ENCODE measurements at places on chromosomes 3 and 15.

DNA sequence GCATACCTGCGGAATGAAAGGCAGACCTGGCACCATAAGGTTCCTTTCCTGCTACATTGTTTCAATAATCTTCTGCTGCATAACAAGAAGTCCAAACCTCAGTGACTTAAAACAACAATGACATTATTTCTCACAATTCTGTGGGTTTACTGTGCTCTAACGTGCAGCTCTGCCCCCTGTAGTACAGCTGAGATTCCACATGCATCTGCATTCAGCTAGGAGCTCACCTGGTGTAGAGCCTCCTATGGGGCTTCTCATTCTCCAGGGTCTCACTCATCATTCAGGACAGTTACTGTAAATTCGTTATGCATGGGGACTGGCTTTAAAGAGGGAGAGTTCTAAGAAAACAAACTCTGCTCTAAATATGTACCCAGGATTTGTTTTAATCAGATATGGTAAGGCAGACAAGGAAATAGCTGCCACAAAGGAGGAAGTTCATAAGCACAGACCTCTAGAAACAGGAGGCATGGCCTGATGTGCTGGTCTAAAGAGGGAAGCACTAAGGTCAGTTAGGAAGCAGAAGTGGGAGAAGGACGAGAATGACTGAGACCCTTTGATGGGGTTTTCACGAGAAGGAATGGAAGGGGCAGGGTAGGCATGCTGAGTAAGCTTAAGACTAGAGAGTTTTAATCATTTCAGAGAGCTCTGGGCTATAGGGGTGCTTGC is 347.0 kb downstream of the NEK10 start:
- no peak for DNase-seq

GRCh38 chr3:120567370-120568201 is 28.6 kb upstream of the NDUFB4 start:
- no peak for DNase-seq

GRCh38 chr3:99997293-99997692 is 117.0 kb downstream of the FILIP1L start:
- DNase-seq, result no peak

- no peak for DNase-seq
Measured at GRCh38 chr3:84008623-84009022, 950.2 kb upstream of the CADM2 start.

GRCh38 chr3:39322936-39323335 is 6.6 kb upstream of the CCR8 start:
- no peak for DNase-seq

- DNase-seq, result no peak
Measured at GRCh38 chr15:68934341-68934740, 4.0 kb downstream of the SPESP1 start.

DNA sequence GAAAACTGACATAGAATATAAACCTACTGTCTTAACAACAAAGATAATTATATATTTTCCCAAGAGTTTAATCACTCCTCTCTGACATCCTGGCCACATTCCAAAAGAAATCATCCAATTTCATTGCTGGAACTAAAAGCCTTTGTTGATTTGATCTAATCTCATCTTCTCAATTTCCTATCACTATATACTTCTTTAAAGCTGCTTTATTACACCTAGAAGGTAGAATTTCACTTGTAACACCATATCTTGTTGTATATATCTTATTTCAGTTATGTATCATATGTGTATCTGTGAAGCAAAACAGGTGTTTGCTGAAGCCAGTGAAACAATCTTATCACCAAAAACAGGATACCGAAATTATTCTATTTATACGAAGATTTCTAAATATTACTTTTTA is 740.2 kb downstream of the ROBO1 start:
- DNase-seq, result no peak

GRCh38 chr3:50304601-50305000 is 1.2 kb upstream of the HYAL1 start:
- DNase-seq, result no peak

DNA sequence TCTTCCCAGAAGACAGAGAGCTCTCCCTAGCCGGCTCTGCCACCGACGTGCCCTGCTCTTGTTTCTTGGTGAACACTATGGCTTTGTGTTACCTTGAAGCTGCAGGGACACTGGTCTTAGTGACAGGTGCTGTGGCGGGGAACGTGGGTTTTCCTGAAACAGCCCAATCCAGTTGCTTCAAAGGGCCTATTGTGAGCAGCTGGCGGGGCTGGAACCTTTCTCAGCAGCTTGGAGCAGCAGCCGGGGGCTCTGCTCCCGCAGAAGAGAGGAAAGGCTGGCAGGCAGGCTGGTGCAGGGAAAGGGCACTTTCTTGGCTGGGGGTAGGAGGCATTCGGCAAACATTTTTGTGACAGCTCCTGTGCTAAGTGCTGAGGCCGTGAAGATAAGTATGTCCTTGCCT is 12.8 kb downstream of the MYZAP start:
- no peak for DNase-seq

DNA sequence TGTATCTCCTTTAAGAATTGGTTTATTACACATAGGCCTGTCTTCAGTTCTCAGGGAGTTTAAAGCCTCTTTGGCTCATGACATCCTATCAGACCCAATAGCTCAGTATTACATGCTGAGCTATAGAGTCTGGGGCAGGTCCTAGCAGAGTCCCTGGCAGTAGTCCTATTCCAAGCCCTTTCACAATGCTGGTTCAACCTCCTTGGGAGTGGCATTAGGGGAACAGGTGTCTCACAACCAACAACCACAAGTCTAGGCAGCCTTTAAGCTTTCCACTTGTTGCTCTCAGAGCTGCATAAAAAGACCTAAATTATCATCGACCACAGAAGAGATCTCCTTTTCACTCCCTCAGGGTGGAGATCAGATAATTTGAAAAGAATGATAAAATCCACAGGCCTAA is 22.8 kb upstream of the C2CD4B start:
- DNase-seq, result no peak

- no peak for DNase-seq
Measured at GRCh38 chr15:75697523-75697922, 15.1 kb downstream of the CSPG4 start.

- no peak for DNase-seq
Measured at GRCh38 chr3:136931606-136932005, 26.2 kb upstream of the IL20RB start.

GRCh38 chr15:70471517-70471916 is 291.8 kb downstream of the UACA start:
- no peak for DNase-seq

DNA sequence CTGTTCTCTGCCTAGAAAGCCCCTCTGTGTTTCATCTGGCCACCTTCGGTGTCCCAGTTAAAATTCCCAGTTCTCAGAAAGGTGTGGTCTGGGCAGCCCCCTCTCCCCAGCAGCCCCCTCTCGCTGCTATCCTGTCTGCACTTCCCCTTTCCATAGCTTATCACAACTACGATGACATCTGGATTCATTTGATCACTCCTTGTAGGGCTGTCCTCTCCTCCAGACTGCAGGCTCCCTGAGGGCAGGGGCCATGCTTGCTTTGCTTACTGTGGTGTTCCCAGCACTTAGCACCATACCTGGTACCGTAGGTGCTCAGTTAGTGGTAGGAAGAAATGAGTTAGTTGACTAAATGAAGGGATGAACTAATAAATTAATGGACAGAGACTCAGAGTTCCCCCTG is 26.3 kb upstream of the GOLGA6C start:
- DNase-seq, result no peak

DNA sequence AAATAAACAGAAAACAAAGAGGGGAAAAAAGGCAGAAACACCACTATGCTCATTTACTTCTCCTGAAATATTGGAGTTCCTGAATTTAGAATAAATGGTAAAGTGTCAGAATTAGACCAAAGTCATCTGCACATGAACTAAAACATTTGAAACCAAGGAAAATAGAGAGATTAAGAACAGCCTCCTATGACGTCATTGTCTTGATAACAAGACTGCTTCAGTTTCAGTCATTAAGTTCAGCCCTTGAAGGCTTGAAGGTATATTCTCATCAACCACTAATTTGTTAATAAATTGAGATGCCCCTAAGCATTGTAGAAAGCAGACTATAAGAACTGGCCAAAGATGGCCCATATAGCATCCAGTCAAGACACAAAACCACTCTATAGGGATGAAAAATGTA is 2.5 kb downstream of the SUMF1 start:
- DNase-seq, result no peak

GRCh38 chr3:9142362-9142761 is 107.1 kb downstream of the SRGAP3 start:
- no peak for DNase-seq

DNA sequence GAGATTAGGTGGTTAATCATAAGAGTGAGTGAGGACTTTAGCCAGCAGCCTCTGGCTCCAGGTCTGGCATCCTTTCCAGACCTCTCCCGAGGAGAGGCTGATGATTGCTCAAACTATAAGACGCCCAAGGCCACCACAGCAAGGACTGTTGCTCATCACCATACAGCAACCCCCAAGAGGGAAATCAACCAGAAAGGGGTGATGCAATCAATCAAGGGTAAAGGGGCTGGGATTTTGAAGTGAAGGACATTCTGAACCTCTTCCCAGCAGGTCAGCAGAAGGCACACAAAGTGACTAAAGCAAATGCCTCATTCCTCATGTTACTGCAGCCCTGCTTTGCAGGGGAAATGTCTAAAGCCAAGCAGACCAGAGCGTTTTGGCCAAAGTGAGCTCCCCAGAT is 247.3 kb upstream of the IGF1R start:
- no peak for DNase-seq

- no peak for DNase-seq
Measured at GRCh38 chr3:20743553-20744321, 557.7 kb upstream of the SGO1 start.

DNA sequence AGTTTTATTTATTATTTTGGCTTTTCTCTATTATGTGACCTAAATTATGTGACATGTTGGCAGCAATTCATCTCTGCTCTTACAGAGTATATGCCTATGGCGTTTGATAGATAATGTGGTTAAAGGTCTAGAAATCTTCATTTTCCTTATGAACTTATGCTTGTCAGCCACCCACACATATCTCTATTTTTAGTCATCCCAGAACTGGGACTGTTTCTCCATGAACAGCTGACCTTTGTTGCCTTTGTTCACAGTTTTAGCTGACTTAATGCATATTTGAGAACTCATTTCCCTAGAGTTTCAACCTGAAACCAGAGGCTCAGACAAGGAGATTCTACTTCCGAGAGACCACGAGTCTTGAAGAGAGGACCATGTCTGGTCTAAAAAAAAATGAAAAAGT is 176.5 kb downstream of the RAP2B start:
- DNase-seq, result no peak

GRCh38 chr15:84604826-84605553 is 4.2 kb downstream of the ZSCAN2 start:
- DNase-seq, result peak; percentile 3

DNA sequence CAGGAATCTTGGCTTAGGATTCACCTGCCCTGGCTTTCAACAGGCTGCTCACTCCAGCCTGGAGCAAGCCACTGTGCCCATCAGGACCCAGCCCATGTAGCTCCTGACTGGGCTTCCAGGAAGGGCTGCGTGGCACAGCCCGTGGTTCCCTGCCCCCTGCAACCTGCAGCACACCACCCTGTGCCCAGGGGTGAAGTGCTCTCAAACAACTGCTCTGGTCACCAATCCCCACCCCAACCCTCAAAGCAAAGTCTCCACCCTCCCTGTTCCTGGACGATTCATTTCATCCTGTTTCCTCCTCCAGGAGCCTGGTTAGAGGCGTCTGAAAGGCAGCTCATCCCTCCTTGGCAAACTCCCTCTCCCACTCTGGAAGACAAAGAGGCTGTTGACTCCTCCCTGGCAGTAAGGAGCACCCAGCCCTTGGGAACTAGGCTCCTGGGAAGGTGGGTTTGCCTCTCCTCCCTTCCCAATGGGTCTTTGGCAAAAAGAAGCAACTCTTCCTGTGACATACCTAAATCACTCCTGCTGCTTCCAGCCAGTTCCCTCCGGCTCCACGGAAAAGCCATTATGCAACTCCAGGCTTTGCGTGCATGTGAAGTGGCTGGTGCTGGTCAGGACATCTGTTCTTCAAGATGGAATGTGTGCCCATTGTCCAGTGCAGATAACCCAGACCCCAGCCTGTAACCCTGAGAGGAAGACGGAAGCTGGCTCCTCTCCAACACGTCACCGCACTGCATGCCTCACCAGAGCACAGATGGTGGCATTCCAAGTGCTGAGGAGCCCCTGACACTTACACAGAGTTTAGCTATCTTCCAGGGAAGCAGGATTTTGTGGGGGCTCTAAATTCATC is 29.1 kb upstream of the VIPR1 start:
- DNase-seq, result no peak

DNA sequence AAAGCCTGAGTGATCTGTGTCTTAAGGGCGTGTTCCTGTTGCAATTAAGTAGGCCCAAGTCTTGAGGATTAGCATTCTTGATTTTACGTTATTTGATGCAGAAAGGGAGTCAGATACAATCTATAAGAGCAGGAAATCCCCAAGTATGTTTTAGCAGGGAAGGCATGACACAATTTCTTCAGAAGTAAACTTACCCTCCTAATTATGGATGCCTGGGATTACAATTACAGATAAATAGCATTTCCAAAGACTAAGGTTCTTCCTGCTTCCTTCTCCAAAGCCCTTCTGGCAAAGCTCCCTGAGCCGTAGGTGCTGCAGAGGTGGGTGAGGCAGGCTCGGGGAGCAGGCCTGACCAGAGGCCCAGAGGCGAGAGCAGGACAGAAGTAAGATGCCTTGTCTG is 34.9 kb upstream of the ST6GAL1 start:
- DNase-seq, result no peak

DNA sequence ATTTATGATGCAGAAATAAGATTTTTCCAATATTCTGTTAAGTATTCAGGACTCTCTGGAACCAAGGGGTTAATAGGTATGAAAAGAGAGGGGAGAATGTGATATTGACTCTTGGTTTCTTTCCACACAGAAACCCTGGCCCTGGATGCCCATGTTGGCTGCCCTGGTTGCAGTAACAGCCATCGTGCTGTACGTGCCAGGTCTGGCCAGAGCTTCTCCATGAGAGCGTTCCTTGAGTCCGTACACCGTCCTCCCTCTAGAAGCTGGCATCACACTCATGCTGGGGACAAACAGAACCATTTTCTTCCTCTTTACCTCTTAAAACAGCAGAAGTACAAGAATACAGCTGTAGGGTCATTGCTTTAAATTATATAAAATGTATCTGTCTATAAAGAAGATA is 81.1 kb upstream of the FLNB start:
- DNase-seq, result no peak

DNA sequence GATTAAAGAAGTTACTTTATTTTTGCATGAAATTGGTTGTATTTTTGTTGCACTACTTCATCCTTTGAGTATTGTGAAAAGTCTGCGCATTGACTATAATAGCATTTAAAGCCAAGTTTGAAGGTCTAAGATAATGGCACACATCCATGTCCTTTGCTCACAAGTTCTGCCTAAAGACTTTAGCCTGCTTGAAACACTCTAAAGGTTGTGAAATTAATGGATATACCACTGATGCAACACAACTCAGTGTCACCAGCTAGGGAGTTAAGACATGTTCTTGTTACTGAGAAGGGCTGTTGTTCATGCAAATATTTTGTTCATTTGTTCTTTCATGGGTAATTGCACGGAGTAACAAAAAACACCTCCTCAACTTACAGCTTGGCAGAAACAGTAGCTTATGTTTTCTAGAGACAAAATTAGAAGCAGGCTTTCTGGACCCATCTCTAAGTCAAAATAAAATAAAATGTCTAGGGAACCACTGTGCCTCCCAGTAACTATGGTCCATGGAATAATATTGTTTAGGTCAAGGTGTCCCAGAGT is 83.9 kb downstream of the PPARG start:
- no peak for DNase-seq

- no peak for DNase-seq
Measured at GRCh38 chr3:179147514-179147872, 664 bp upstream of the PIK3CA start.

- no peak for DNase-seq
Measured at GRCh38 chr15:45612790-45613415, 21.9 kb upstream of the SQOR start.

- DNase-seq, result no peak
Measured at GRCh38 chr3:100869787-100870186, 123.4 kb downstream of the ABI3BP start.
